ENCODE measurements at places on chromosomes 6 and 20.

DNA sequence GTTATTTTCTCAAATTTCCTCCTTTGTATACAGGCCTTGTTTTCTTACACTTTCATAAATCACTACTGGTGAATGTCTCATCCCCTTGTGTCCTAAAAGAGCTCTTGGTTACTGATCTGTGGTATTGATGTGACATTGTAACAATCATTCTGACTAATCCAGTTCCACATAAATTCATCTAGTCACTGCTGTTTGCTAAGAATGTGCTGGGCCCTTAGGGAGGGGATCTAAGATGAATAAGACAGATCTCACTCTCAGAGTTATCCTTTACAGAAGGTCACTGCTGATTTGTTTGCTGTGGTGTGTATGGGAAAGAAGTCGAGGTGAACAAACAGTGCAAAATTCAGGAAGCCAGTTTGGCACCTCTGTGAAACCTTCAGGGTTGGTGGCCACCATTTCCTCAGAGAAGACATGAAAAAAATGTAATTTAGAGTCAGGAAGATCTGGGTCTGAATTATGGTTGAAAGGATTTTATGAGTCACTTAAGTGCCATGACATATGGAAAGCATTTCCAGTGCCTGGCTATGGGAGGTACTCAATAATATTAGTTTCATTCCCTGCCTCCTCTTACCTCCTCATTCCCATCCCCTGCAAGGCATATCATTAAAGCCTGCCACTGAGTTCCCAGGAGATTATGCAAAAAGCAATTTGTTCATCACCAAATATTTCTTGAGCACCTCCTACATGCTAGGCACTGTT, 121.8 kb downstream of the COL9A1 start:
- no peak for DNase-seq

DNA sequence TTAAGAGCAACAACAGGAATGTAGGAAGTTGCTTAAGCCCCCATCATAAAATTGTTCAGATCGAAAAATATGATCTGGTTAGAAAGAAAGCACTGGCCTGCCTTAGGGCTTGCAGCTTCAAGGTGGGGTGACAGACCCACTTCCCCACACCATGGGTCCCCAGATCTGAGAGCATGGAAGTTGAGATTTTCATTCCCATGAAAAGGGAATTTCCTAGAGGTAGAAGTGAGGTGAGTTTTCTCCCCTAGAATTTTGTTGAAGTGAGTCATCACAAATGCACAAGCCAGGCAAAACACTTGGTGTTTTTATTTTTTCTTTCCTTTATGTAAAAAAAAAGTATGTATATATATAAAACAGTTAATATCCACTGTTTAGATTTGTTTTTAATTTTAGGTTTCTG, 213.6 kb upstream of the SUPT3H start:
- no peak for DNase-seq

GRCh38 chr6:33758815-33759216, 12.1 kb upstream of the IP6K3 start:
- no peak for DNase-seq

- DNase-seq, result peak; percentile 84
Observed at GRCh38 chr20:38725931-38726803, 1.9 kb downstream of the SLC32A1 start.

- DNase-seq, result peak; percentile 6
Observed at GRCh38 chr6:128600397-128600951, 80.1 kb upstream of the PTPRK start.

DNA sequence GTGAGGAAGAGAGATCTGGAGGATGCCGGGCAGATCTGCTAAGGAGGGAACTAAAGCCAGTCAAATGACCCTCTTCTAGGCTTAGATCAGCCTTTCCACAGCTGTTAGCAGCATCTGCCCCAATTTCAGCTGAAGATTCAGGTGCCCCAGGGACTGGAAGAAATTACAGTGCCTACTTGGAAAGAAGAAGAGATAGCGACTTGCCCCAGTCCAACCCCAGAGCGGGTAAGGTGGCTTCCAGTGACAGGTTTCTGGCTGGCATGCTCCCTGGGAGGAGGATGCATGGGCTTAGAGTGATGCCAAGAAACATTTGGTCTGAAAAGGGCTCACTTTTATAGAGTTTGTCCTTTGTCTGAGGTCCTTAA, 620 bp downstream of the TJAP1 start:
- no peak for DNase-seq

DNA sequence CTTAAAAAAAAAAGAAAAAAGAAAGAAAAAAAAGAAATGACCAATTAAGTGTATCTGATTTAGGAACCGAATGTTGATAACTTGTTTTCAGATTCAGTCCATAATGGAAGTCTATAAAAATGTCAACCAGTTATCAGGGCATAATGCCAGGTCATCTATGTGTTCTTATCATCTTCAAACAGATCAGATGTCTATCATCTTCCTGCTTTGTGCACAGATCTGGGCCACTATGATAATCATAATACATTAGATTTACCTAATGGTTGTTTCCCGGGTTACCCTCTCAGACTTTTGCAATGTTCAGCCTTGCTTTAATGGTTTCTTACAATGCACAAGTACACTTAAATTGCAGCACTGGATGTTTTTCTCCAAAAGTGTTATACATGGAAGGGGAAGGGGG, 100.6 kb downstream of the NKAIN2 start:
- no peak for DNase-seq

GRCh38 chr6:108798670-108799353, 49.4 kb upstream of the ARMC2 start:
- no peak for DNase-seq

- DNase-seq, result no peak
Observed at GRCh38 chr6:157560691-157561413, 179.9 kb downstream of the ZDHHC14 start.

- no peak for DNase-seq
Observed at GRCh38 chr20:44123251-44123650, 63.7 kb downstream of the JPH2 start.

DNA sequence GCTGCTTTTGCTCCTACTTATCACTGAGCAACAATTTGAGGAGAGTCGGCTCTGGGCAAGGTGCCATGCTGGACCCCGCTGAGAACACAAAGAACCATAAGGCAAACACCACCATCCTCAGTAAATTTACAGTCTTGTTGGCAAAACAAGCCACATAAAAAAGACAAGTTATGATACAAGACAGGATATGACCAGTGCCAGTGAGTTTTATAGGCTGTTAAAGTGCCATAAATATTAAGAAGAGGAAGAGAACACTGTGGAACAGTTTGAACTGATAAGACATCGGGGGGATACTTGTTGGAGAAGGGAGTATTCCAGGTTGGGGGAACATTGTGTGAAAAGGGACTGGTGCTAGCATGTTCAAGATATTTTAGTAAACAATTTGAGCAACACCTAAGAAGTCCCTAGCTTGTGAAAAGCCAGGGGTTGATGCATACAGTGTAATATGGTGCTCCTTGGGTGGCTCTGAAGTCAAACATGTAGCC, 25.3 kb upstream of the RIPOR2 start:
- DNase-seq, result no peak

DNA sequence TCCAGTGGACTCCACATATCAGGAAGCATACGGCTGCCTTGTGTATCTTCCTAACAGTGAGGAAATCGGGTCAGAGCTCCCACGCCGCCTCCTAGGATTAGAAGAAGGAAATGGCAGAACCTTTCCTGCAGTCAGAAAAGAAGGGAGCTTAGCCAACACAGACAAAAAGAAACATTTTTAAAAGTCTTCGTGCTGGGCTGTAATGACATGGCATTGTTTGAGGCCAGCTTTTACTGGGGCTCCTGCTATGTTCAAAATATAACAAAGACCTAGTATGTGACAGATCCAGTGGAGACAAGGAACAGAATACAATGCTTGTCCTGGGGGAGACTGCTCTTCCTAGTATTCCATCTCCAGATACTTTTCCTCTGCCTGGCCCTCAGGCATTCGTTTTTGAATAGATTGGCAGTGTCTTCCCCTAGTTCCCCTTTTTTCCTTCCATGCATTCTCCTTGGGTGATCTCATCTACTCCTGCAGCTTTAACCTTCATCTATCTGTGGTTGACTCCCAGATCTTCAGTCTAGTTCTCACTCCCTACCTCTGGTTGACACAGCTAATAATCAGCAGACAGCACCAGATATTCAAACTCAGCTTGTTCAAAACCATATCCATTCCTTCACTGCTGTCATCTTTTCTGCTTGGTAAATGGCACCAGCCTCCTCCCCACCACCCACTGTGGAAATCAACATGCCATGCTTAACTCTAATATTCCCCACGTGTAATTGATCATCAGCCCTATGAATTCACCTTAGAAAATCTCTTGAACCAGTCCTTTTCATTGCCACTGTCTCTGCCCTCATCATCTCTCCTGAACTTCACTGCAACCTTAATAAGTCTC, 94.5 kb upstream of the VSTM2L start:
- DNase-seq, result no peak

DNA sequence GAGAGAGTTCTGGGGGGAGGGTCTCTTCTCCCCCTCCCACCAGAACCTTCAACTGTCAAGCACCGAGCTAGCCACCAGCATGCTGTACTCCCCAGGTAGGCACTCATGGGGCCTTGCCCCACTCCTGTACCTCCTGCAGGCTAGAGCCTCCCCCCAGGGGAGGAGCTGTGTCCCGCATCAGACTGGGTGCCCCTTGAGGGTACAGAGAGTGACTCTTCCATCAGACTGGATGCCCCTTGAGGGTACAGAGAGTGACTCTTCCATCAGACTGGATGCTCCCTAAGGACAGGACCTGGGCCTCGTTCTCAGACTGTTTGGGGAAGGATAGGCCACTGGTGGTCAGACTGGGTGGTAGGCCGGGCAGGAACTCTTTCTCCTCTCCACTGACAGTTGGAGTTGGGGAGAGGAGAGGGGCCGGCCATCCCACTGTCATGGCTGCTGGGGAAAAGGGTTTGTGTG, at the start of gene CAPN11:
Gene CAPN11, plus strand, starts transcription at position 51 of the 459 bp plus-strand sequence. Its CDS starts 29 bp downstream, at position 80.
- no peak for DNase-seq

GRCh38 chr6:53201270-53201669, 52.6 kb upstream of the GCM1 start:
- DNase-seq, result no peak

- no peak for DNase-seq
Observed at GRCh38 chr6:56347526-56347925, 100.1 kb upstream of the COL21A1 start.

DNA sequence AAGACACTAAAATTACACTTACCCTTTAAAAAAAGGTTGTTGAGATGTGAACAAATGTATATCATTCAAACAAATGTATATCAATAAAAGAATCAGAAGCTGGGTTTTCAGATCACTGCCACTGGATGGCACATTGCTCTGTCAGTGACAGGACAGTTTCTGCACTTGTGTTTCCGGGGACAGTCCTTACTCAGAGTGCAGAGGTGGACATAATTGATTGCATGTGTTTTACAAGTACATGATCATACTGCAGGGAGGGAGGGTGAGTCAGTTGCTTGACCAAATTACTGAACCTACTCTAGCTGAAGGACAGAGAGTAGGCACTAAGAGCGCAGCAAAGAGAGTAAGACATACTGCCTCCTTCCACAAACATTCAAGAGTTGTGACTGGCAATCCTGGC, 302.3 kb downstream of the TENT5A start:
- DNase-seq, result no peak

- no peak for DNase-seq
Observed at GRCh38 chr6:127946388-127946787, 45.5 kb upstream of the THEMIS start.

DNA sequence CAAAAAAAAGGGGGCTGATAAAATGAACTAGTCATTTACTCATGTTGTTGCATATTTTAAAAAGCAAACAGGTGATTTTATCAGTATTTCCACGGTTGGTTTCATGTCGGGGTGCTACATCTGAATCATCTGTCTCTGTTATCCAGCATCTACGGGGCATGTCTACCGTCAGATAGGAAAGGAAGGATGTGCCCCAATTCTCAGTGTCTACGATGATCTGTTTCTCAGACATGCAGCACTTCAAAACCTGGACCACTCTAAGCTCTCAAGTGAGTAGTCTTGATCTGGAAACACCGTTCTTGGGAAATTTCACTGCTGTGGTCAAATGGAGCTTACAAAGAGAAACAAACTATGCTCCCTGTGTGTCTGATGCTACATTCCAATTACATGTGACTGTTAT, 240.3 kb upstream of the TAB2 start:
- no peak for DNase-seq

GRCh38 chr6:81570681-81571080, 181.8 kb downstream of the TENT5A start:
- DNase-seq, result no peak

DNA sequence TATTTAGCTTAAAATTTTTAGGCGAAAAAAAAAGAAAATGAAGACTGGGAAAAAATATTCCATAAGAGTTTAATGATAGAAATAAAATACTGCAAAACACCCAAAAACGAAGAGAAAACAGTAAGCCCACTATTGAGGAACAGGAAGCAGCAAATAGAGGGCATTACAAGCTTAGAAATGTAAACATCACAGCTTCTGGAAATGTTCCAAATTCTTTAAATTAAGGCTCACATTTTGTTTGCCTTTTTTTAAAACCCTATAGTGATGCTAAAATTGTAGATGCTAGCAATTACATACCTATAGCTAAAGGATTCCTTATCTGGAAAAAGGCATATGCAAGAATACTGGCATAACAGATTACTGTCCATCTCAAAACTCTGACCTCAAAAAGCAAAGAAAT, 248.6 kb downstream of the KHDRBS2 start:
- DNase-seq, result no peak

DNA sequence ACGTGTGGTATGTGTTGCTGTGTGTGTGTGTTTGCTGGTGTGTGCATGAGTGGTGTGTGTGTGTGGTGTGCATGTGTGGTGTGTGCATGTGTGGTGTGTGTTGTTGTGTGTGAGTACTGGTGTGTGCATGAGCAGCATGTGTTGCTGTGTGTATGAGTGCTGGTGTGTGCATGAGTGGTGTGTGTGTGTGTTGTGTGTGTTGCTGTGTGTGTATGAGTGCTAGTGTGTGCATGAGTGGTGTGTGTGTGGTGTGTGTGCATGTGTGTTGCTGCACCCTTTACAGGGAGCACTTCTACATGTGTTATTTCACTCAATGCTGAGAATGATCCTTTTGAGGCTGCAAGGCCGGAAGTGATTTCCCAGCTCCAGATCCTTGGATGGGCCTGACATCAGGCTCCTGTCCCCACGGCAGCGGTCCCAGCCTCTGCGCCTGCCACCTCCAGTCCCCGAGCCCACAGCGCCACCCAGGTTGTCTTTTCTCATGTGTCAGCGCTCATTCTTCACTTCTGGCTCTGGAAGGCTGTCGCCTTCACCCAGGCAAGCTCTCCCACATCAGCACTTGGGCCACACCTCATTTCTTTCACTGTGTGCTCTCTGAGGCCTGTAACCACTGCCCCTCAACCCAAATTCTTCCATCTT, 2.6 kb downstream of the NPEPL1 start:
- no peak for DNase-seq

GRCh38 chr6:155313602-155314091, 637 bp downstream of the TFB1M start:
- no peak for DNase-seq

GRCh38 chr20:58721951-58722778, 29.6 kb downstream of the NPEPL1 start:
- DNase-seq, result no peak

- DNase-seq, result no peak
Observed at GRCh38 chr6:72748759-72749158, 126.9 kb downstream of the KCNQ5 start.

- no peak for DNase-seq
Observed at GRCh38 chr6:136323431-136324112, 33.9 kb upstream of the BCLAF1 start.

GRCh38 chr6:41028561-41029412, 10.2 kb downstream of the UNC5CL start:
- no peak for DNase-seq

Data from neuronal stem cell (in vitro differentiated cells).